ENCODE measurements at places on chromosomes 7 and 10.

GRCh38 chr7:99352247-99352646 is 22.3 kb upstream of the ARPC1B start:
- DNase-seq, result no peak

DNA sequence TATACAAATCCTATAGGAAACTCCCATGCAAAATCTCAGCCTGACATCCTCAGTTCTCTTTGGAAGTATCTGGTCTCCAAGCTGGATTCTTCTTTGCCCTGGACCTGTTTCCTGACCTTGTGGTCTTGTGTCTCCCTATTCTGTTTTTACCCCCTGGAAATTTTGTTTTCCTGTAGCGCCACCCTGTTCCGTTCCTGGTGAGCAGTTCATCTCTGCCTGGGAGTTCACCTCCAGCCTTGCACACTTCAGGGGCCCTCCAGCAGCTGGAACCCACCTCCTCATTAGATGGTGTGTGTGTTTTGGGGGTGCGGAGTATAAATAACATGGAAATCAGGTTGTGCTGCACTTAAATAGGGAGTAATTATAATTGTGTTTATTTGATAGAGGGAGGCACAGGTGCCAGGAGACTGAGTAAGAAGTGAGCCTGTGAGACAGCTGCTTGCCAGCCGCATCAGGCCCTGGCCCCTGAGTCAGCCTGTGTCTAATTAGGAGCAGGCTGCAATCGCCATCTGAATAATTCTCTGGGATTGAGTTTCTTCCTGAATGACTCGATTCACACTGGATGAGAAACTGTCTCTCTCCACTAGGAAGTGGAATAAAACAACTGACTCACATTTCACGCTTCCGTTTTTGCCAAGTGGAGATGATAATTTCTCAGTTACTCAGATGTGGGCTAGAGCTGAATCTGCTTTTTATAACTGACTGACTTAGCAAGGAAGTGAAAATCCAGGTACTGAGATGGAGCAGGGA is 69.4 kb upstream of the HECTD2 start:
- DNase-seq, result no peak

GRCh38 chr10:97914837-97915211 is 65.2 kb downstream of the GOLGA7B start:
- DNase-seq, result no peak

DNA sequence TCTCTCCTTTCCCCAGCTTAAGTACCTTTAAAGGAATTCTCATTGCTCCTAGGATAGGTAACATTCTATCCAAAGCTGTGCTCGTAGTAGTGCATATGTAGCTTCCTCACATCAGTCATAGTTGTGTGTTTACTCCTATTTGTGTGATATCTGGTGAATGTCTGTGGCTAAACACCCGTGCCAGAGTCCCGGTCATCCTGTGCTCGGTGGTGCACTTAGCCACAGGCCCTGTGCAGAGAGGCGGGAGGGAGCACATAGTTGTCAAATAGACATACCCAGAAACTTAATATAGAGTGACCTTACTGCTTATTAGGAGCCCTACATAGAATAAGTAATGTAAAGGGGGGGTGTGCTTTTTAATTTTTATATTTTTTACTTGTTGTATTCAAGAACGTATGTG is 76.6 kb downstream of the RBM33 start:
- no peak for DNase-seq

DNA sequence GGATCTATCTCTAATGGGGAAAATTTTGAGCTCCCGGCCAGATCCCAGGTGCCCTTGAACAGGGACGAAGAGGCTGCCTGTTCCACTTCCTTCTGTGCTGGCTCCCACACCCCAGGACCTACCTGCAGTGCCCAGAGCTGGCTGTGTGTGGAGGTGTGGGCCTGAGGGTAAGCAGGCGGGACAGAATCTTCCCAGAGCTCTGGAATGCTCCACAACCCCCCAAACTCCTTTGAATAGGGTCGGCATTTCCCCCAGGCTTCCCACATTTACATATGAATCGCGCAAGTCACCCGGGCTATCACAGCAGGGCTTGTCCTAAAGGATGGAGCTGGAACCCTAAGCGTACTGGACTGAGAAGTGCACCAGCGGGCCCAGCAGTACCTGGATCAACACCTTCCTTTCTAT is 95.9 kb downstream of the DNMBP start:
- DNase-seq, result no peak

DNA sequence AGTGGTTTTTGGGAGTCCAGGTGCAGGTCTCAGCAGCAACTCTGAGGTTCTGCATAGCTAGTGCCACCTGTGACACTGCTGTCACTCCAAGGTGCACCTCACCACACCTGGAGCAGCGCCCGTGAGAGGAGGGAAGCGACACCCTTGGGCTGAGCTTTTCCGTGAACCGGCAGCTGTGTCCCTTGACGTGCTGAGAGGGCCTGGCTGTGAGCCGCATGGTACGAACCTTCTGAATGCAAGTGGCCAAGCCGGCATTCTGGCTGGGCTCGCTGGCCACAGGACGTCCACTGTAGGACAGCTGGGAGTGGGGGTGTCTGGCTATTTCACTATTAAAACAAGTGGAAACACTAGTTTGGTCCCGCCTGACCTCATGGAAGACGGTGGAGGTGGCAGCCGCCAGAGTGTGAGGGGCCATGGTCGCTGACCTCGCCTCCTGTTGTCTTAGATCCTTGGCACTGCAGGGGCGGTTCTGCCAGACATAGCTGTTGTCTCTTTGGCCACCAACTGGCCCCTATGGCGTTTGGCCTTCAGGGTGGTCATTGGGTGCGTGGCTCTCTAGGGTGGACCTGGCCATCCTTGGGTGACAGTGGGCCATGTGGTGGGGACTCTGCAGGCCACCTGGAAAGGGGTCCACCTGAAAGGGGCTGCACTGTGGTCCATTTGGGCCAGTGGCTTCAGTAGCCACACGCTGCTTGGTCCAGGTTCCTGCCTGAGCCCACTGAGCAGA is 12.9 kb downstream of the INPP5A start:
- no peak for DNase-seq

- no peak for DNase-seq
Observed at GRCh38 chr10:69455006-69455763, 3.9 kb downstream of the TSPAN15 start.

- no peak for DNase-seq
Observed at GRCh38 chr7:87926581-87927461, 7.2 kb upstream of the ADAM22 start.

- DNase-seq, result no peak
Observed at GRCh38 chr10:110419265-110419664, 78.4 kb upstream of the DUSP5 start.

GRCh38 chr10:90421874-90422273 is 436.0 kb downstream of the HTR7 start:
- DNase-seq, result no peak

GRCh38 chr10:78148961-78149612 is 115.4 kb downstream of the RPS24 start:
- DNase-seq, result no peak

DNA sequence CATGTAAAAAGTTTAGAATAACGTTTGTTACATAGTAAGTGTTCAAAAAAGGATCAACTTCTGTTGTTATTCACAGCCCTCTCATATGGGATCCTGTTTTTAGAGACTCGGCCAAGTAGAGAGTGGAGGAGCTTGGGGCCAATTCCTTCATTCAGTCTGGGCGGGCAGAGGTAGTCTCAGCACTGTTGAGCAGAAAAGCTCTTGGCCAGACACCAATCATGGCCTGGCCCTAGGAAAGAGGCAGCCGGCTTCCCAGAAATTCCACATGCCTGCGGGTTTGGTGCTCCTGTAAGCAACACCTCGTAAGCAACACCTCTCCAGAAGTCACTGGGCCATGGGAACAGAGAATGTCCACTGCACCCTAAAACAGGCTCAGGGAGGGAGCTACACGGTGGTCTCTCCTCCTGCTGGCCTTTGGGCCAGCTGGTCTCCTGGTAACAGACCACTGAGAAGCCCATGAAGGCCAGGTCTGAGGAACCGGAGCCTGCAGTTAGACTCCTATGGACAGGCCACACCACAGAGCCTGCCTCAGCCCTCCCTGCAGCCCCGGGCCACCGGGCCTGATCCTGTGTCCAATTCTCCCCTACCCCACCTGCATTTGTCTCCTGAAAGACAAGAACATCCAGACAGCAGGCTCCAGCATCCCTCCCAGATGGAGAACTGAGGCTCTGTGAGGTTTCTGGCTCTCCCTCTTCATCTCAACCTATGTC is 149.1 kb downstream of the GRID1 start:
- no peak for DNase-seq

DNA sequence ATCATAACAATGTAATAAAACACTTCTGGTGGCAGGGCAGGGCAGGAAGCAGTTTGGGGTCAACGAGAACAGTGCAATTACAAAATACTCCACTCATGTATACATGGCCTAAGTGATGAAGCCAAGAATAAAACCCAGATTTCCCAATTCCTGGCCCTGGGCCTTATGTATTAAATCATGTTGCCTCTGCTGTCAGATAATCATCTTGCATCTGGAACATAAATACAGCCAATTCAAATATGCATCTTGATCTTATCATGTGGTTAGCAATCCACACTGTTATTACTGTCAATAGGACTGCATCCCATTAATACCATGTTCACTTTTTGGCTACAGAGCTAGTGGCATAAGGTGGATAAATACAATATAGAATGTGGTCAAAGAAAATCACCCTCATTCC is 186.5 kb upstream of the SLC25A13 start:
- no peak for DNase-seq

GRCh38 chr7:20220921-20221547 is 3.9 kb upstream of the MACC1 start:
- no peak for DNase-seq

DNA sequence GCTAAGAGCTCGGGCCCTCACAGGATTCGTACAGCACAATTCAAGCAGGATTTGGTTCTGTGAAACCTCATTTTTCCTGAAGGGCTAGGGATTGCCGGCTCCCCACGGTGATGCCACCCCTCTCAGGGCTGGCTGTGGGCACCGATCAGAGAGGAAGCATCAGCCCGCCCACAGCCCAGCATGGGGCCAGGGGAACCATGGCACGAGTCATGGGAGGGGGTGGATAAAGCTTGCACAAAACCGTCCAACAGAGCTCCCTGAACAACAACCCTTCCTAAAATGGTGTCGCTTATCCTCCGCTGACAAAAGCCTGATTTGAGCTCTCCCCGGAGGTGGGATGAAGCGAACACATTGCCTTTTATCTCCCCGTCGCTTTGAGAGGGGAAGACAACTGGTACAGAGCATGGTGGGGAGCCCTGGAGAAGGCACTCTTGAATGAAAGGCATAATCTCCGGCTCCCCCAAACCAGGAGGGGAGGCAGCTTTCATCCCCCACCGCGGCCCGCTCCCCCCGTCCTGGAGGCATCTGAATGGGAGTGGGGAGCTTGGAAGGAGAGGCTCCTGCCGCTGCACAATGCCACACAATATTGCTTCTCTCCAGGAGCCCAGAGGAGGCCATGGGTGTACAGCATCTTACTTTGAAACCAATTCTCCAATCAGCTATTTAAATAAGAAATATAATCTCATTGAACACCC is 144.0 kb downstream of the RPS24 start:
- DNase-seq, result no peak

DNA sequence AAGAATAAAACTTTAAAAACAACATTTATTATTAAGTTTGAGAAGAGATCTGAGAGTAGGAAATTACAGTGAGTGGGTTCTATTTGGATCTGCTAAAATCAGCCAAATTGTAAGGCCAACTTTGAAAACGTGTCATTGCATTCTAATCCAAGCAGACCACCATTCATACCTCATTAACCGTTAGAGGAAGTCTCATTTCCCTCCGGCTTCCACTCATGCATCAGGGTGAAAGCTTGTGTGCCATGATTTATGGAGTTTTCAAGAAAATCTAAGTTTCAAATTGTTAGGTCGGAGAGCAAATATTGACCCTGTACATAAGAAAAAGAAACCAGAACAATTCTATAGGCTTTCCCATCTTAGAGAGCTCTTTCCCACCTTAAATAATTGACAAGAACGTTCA is 166.6 kb upstream of the NRG3 start:
- no peak for DNase-seq

GRCh38 chr7:107322015-107322414 is 147.8 kb upstream of the GPR22 start:
- DNase-seq, result no peak

- DNase-seq, result no peak
Observed at GRCh38 chr10:70228491-70228890, 4.7 kb downstream of the PPA1 start.

GRCh38 chr10:14623931-14624330 is 150.8 kb downstream of the FAM107B start:
- no peak for DNase-seq

DNA sequence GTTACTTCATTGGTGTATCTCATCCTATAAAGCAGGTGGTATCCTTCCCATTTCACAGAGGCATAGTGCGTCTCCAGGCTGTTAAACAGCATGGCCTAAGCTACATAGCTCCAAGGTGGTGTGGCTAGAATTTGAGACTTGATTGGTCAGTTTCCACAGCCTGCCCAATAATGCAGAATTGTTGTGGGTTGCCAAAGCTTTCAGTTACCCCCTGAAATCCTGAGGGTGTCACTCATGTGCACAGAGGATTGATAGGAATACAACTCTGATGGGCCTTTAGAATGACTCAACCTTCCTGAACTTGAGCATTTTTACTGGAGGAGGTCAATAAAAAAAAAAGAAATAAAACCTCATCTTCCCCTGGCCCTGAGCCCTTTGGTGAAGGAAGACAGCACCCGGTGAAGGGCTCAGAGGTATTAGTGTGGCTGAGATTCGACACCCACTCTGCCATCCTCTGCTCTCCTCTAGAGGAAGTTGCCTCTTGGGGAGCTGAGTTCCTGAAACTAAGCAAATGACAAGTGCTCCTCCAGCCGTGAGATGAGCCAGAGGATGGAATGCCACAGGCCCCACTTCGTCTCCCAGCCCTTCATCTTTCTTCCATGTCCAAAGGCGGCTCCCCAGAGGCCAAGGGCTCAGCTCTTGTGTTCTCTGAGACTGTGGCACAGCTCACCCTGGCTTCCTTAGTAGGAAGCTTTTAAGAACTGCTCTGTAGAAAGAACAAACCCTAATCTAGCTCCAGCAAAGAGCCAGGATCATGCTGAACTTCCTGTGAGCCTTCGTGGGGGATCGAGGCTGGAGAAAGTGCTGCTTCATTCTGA is 1.0 kb downstream of the ACSL5 start:
- no peak for DNase-seq
